ENCODE measurements at places on chromosomes 5 and 9. TPM values are rescaled to one million over a fixed set of nuclear protein-coding genes. Genes with fewer than 3 reads are reported as not detected.

- H3K4me1 ChIP-seq: no peaks in the 10 kb centered on the region
- DNase-seq: no peak
These were observed 510.0 kb downstream of the ACTL7B start for GRCh38 chr9:108345826-108346225.

DNA sequence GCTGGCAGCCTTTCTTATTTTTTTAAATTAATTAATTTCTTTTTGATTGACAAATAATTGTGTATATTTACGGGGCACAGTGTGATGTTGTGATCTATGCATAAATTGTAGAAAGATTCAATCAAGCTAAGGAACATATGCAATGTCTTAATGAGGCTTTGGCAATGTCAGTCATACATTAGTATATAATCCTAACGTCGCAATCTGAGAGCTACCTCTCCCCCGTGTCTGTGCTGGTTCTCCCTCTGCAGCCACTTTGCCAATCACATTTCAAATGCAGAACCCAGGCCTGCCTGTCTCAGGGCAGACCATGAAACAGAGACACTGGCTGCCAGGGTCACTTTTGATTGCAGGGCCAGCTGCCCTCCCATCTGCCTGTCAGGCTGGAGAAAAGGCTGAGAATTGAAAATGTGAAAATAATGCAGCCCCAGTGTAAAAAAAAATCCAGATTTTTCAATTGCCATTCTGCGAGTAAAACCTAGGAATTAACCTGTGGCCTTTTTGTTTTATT, 56.3 kb downstream of the SLC24A2 start:
- no peak overlapping the region for H3K27ac ChIP-seq
- H3K4me3 ChIP-seq: no peak overlapping the region
- H3K27me3 ChIP-seq: peaks cover 4% of the 10 kb centered on the region
- no peaks in the 10 kb centered on the region for H3K4me1 ChIP-seq
- no peak for DNase-seq
- no peaks in the 10 kb centered on the region for H3K36me3 ChIP-seq

GRCh38 chr5:91027405-91028139, 355.5 kb downstream of the ARRDC3 start:
- no peak overlapping the region for H3K4me3 ChIP-seq
- no peaks in the 10 kb centered on the region for H3K27me3 ChIP-seq
- no peak for DNase-seq
- no peaks in the 10 kb centered on the region for H3K36me3 ChIP-seq
- no peak overlapping the region for H3K27ac ChIP-seq
- H3K4me1 ChIP-seq: peaks cover 16% of the 10 kb centered on the region

DNA sequence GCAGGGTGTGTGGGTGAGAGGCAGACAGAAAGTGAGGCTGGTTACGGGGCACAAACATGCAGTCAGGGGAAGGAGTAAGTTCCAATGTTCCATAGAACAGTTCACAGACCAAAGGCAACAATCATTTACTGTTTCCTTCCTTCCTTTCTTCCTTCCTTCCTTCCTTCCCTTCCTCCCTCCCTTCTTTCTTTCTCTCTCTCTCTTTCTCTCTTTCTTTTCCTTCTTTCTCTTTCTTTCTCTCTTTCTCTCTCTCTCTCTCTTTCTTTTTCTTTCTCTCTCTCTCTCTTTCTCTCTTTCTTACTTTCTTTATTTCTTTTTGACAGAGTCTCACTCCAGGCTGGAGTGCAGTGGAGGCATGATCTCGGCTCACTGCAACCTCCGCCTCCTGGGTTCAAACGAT, 125.8 kb upstream of the LPCAT1 start:
- DNase-seq: no peak
- no peaks in the 10 kb centered on the region for H3K4me1 ChIP-seq
- H3K4me3 ChIP-seq: no peak overlapping the region
- H3K27me3 ChIP-seq: peaks cover 55% of the 10 kb centered on the region
- no peaks in the 10 kb centered on the region for H3K36me3 ChIP-seq

- H3K27ac ChIP-seq: no peak overlapping the region
- no peak for DNase-seq
- no peaks in the 10 kb centered on the region for H3K4me1 ChIP-seq
- H3K27me3 ChIP-seq: peaks cover 13% of the 10 kb centered on the region
- H3K36me3 ChIP-seq: no peaks in the 10 kb centered on the region
These were observed 507.2 kb downstream of the NFIB start for GRCh38 chr9:13806714-13807113.

DNA sequence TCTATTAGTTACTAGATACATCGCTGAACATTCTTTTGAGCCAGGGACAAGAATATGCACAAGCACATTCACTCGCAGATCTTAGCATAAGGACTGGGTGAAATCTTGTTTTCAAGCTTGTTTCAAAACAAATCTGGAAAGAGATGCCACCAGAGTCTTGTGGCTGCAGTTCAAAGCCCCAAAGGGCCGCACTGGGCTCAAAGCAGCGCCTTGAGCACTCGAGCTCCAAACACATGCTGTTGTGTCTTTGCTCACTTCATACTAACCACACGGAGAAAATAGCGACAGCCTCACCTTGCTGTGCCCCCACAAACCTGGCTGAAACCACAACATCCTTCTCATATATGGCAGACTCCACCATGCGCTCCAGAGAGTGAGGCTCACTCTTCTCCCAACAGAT, 34.2 kb upstream of the IL7R start:
- H3K27me3 ChIP-seq: no peaks in the 10 kb centered on the region
- no peak overlapping the region for H3K4me3 ChIP-seq
- no peak for DNase-seq
- H3K4me1 ChIP-seq: no peaks in the 10 kb centered on the region

TXNDC8 gene
- not detected for total RNA-seq

SLC6A18 gene
- not detected for total RNA-seq

EIF4E1B gene
- total RNA-seq: not detected

TMEM171 gene
- 18.4 TPM for total RNA-seq

FTMT gene
- total RNA-seq: not detected

Data from Calu3 (cell line).